Adipocyte (in vitro differentiated cells): ENCODE measurements at places on chromosomes 6 and 20.

- no peak for DNase-seq
Measured at GRCh38 chr6:156960525-156960924, 183.3 kb downstream of the ARID1B start.

DNA sequence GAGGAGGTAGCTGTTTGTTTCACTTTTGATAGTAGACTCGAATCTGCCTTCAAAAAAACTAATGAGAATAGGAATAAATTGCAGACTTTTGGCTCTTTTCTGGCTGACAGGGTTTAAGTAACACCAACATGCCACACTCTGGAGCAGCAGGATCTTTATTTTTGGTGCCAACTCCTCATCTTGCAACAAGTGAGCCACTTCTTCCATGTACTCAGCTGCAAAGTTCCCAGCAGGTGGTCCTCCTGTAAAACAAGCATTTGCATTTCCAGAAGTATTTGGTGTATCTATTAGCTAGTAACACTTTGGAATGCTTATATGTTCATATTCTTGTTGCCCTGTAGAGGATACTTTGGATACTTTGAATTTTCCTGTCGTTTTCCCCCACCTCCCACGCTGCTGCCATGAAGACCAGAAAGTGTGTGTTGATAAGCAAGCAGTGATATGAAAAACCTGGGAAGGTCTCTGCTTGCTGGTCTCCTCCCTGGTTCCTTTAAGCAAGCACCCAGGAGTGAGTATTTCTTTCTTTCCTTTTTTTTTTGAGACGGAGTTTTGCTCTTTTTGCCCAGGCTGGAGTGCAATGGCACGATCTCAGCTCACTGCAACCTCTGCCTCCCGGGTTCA is 1.0 kb downstream of the ARMH2 start:
- DNase-seq = no peak

- DNase-seq = no peak
Measured at GRCh38 chr6:146281651-146282362, 252.9 kb downstream of the GRM1 start.

- DNase-seq = no peak
Measured at GRCh38 chr20:4885877-4886276, 115.4 kb downstream of the SLC23A2 start.

- no peak for DNase-seq
Measured at GRCh38 chr6:6312901-6313441, 7.5 kb downstream of the F13A1 start.

DNA sequence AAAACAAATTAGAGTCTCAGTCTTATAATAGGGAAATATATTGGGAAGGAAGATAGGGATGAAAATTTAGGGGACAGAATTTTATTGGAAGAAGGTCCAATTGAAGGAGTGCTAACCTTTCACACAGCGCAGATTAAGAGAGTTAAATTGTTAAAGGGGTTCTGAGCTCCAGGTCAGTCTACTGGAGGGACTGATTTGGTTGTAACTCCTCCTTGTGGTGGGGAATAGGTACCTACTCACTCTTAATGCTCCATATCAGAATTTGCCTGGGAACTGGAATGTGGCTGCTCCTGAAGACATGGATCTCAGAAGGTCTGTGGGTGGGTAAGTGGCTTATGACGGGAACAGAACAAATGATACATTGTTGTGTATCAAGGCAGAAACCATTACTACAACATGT is 143.5 kb downstream of the FLRT3 start:
- DNase-seq = no peak

- no peak for DNase-seq
Measured at GRCh38 chr6:110731898-110732297, 83.4 kb downstream of the CDK19 start.

GRCh38 chr6:148193063-148193680 is 149.5 kb upstream of the SASH1 start:
- no peak for DNase-seq

- no peak for DNase-seq
Measured at GRCh38 chr6:138568997-138569396, 69.7 kb upstream of the NHSL1 start.

GRCh38 chr6:131900231-131900630 is 50.9 kb downstream of the CCN2 start:
- no peak for DNase-seq

DNA sequence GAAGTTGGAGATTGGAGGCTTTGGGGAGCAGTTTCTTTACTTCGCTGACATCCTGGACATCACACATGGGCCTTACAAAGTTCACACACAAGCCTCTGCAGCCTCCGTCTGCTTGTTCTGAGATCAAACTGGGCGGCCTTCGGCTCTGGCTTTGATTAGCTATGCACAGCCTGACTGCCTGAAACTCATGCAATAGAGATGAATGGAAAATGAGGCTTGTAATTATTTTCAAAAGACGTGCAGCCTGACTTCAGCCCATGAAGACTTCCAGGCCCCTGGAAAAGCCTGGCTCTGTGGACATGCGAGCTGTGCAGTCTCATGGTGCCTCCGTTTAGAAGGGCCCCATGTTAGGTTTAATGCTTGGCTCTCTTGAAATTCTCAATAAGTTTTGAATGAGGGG is 480.5 kb upstream of the SULF2 start:
- DNase-seq = no peak

- no peak for DNase-seq
Measured at GRCh38 chr20:62765021-62765420, 31.3 kb upstream of the MRGBP start.

GRCh38 chr6:11500008-11500407 is 37.5 kb upstream of the TMEM170B start:
- peak; percentile 36 for DNase-seq

DNA sequence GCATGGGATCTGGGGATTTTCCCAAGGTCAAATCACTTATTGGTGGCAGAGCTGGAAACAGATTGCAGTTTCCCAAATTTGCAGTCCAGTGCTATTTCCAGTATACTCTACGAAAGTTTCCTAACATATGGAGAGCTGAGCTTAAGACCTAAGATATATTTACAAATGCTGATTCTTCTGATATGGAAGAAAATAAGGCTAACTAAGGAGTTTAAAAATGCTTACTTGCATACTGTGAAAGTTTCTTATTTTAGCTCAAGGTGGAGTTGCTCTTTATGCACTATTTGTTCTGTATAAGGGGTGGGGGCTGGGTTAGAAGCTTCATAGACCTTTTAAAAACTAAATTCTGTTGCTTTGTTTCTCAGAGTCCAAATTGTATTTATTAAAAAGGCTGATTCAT is 7.5 kb downstream of the CD109 start:
- DNase-seq = no peak

GRCh38 chr6:168345896-168346754 is 26.5 kb upstream of the DACT2 start:
- no peak for DNase-seq

DNA sequence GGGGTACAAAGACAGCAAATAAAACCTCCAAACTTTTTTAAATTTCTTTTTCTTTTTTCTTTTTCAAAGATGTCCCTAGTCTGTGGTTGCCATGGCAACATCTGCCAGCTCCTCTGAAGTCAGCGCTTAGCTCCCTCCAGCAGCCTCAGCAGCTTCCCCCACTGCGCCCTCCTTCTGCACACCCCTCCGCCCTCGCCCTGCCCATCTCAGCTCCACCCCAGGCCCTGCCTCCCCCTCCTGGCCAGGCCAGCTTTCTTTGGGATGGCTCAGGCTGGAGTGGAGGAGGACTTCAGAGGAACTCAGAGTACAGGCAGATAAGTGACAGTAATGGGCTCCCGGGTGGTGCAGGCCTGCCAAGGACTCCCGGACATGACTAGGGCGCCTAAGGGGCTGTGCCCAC is 104.6 kb downstream of the LRFN2 start:
- no peak for DNase-seq

- DNase-seq = no peak
Measured at GRCh38 chr6:147366290-147366689, 142.2 kb upstream of the SAMD5 start.

DNA sequence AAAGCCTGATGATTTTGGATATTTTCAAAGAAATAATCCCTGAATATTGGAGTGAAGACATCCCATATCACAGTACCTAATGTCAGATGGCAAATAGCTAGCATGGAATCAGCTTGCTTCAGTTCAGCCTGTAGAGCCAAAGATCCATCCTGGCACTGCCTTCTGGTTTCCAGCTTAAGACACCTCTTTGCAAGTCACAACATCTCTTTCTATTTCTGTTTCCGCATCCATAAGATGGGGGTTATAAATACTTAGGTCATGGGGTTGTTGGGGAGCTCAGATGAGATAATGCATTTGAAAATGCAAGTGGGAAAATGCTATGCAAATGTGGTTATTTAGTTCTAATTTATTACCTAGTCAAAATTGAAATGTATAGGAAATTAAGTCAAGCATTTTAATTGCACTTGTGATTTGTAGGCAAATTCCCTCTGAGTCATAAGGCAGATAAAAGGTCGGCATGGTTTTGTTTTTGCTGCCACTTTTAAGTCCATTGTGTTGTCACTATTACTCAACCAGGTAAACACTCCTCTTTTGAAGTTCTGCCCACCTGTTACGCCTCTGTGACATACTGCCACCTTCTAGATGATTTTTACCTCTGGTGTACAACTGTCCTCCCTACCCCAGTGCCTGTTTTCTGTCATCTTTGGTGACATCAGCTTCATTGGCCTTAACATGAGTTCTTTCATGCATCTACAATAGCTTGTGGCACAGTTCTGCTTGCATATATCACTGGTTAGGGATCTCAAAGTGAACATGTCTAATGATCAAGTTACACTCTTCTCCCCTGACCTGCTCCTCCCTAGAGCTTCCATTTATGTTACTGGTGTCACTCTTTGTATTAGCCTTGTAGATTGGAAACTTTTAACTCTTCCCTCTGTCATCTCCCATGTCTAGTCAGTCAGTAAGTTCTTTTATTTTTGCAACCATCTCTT is 96.6 kb downstream of the CDKAL1 start:
- DNase-seq = no peak

- no peak for DNase-seq
Measured at GRCh38 chr6:150761771-150762170, 103.7 kb upstream of the MTHFD1L start.

GRCh38 chr20:63303095-63303666 is 10.2 kb downstream of the COL20A1 start:
- DNase-seq = no peak

GRCh38 chr20:25022680-25023079 is 30.1 kb upstream of the APMAP start:
- no peak for DNase-seq

DNA sequence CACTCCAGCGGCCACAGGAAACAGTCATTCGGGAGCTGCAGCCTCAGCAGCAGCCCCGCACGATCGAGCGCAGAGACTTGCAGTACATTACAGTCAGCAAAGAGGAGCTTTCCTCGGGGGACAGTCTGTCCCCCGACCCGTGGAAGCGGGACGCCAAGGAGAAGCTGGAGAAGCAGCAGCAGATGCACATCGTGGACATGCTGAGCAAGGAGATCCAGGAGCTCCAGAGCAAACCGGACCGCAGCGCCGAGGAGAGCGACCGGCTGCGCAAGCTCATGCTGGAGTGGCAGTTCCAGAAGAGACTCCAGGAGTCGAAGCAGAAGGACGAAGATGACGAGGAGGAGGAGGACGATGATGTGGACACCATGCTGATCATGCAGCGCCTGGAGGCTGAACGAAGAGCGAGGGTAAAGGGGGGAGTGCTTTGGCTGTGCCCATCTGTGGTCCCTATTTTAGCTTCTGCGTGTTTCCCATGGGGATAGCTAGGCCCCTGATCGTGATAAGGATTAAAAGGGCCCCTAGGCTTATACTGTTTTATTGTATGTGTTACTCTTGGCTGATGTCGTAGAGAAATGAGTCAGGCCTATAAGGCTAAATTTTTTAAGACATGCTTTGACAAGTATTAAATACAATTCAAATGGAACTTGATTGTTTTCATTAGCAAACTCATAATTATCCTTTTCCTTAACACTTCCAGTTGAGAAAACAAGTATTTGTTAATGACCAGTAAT is 45.5 kb upstream of the KIF25 start:
- DNase-seq = no peak

DNA sequence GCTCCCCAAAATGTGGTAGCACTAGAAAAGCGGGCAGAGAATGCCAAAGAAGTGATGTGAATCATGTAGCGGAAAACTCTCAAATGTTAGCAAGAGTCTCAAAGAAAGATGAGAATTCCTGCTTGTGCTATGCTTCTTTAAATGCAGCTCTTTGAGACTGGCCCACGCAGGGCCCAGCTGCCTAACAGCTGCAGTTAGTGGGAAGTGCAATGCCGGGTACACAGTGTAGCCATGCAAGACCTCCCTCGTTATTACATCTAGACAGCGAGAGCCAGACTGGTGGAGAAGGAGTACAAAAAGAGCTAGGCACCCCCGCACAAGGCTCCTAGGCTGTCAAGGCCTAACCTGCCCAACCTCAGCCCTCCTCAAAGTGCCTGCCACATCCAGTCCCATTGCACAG is 201.7 kb upstream of the PRDM1 start:
- no peak for DNase-seq

DNA sequence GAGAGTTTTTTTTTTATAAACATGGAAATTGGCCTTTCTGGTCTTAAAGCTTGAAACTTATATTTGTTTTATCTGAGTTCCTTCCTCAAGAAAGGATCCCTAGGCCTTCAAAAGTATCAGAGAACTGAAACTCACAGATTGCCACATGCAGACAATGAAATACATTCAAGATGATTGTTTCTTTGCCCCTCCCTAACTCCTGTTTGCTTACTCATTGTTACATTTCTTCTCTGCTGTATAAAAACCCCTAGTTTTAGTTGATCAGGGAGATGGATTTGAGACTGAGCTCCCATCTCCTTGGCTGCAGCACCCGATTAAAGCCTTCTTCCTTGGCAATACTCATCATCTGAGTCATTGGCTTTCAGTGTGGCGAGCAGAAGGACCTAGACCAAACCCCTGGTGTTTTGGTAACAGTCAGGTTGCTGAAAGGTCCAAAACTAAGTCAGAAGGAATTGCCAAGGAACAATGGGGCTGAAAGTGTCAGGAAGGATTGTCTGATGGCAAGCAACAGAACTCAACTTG is 132.3 kb upstream of the SULF2 start:
- DNase-seq = no peak

- no peak for DNase-seq
Measured at GRCh38 chr6:148221196-148221979, 121.2 kb upstream of the SASH1 start.

DNA sequence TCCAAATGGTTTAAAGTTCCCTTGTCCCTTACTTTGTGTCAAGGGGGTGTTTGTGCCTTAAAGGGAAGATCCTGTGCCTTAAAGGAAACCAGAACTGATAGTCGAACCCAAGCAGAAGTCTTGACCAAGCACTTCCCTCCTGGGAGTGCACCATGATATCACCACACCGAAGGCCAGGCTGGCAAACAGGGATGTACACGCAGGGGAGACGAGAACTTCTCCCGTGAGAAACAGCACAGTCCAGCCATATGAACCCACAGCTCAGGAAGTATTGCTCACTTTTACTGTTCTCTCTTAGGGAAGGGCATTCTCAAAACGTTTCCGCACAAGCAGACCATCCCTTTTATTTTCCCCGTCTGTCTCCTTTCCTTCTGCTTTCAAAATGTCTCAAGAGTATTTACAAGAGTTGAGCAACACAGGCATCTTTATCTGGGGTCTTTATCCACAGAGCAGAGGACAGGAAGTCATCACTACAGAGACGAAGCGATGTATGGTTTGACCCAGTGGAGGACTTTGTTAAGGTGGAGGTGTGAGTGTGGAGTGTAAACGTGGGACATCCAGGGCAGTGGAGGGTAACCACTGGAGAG is 12.8 kb upstream of the SERPINB1 start:
- DNase-seq = no peak

- peak; percentile 41 for DNase-seq
Measured at GRCh38 chr6:79436241-79436640, 101.0 kb downstream of the LCA5 start.

- no peak for DNase-seq
Measured at GRCh38 chr6:92147246-92147645, 1272.1 kb downstream of the EPHA7 start.

GRCh38 chr20:9144643-9145042 is 75.8 kb downstream of the PLCB4 start:
- no peak for DNase-seq
